Stimulated activated CD4-positive, alpha-beta T cell treated with anti-CD3 and anti-CD28 coated beads, Interleukin-4, amount 100 ng/mL, for 24 hours (primary cell): ENCODE measurements at places on chromosomes 11 and 22.

GRCh38 chr11:44538375-44539054 is 26.9 kb upstream of the CD82 start:
- peak; percentile 80 for DNase-seq

DNA sequence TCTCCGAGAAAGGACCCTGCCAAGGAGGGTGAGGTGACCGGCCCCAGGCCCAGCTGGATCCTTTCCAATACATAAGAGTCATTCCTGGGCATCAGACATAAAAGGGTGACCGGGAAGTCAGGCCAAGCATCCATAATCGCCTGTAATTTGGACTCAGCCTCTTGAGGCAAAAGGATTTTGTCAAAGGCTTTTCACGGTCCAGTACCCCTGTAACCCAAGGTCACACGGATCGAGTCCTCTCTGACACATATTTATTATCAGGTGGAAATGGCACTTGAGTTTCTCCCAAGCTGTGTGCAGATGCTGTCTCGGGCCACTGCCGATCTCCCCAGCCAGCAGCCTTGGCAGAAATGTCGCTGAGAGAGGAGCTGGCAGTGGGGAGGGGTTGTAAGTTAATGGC is 556.5 kb downstream of the MN1 start:
- DNase-seq: no peak

DNA sequence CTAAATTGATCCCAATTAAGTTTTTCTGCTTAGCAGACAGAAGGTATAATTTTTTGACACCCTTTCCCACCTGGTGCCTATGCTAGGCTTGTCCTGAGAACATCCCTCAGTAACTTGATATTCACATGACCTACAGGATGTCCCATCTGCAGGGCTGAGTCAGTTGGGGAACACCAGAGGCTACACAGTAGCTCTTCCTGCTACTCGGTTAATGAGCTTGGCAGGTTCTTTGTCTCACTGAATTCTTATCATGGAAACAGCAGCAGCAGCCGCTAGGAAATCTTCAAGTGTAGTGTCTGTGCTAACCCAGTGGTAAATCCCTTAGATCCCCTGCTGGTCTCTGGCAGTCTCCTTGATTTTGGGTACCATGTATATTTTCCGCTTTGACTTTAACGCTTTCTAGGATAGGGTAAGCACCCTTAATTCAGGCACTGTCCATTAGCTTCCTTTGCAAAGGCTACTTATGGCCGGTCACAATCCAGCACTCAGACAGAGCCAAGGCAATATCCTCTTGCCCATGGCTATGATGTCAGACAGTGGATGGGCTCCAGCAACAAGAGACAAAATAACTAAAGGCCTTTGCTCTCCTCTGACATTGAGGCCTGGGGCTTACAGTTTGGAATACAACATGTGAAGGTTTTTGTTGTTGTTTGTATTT is 8.5 kb downstream of the MRPL16 start:
- DNase-seq: no peak

DNA sequence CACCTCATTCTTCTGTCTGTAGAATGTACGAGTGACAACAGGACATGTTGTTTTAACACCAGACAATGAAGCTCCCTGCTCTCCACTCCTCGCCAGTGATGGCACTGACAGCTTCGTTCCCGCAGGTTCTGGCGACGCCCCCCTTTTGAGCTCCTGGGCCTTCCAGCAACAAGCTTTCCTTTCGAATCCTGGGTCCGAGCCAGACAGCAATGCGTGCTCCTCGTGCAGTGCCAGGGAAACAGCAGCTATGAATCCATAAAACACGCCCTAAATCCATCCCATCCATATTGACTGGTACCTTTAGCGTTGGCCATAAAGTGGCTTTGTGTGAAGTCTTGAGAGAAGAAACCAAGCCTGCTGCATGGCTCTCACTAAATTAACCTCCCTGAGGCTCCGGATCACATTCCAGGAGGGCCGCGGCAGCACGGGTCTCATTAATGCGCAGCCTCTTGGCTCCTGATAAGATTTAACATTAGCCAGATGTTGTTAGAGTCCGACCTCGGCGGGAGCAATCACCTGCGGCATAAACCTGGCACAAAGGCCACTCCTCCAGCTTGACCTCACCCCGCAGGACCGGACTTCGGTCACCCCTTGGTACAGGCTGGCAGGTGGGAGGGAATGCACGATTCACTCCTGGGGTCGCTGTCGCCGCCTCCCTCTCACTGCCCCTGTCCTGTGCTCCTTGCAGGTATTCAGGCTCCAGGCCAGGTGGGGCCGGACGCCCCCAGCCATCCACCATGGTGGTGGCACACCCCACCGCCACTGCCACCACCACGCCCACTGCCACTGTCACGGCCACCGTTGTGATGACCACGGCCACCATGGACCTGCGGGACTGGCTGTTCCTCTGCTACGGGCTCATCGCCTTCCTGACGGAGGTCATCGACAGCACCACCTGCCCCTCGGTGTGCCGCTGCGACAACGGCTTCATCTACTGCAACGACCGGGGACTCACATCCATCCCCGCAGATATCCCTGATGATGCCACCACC is 50.1 kb downstream of the MACROD1 start:
- DNase-seq: no peak

- no peak for DNase-seq
Measured at GRCh38 chr11:27039873-27040272, 742 bp upstream of the BBOX1 start.

- peak; percentile 64 for DNase-seq
Measured at GRCh38 chr22:23233752-23234408, 53.6 kb downstream of the BCR start.

- no peak for DNase-seq
Measured at GRCh38 chr22:44260216-44261035, 52.3 kb downstream of the SHISAL1 start.

DNA sequence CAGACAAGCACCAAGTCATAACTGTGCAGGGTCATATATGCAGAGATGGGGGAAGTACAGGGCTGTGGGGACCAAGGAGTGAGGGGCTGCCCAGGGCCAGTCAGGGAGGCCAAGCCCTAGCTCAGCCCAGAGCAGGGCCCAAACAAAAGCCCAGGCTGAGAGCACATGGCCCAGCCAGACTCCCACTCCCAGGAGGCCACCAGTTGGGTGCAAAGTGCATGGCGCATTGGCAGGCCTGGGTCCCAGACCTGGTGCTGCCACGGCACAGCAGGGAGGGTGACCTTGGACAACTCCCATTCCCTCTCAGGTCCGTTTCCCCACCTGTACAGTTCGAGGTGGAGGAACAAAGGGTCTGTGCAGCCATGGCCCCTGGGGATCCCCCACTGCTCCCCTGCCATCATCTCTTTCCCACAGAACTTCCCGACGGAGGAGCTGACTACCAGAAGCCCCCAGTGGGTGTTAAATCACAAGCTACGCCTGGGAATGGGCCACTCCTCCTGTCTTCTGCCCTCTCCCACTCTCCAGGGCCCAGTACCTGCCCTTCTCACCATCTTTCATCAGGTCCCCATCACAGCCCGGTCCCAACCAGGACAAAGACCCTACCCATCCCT is 608 bp downstream of the NIPSNAP1 start:
- no peak for DNase-seq

- no peak for DNase-seq
Measured at GRCh38 chr11:17179970-17180369, 27.8 kb downstream of the PIK3C2A start.

GRCh38 chr11:122676638-122677037 is 21.1 kb downstream of the UBASH3B start:
- no peak for DNase-seq

GRCh38 chr11:28983780-28984179 is 875.6 kb downstream of the METTL15 start:
- DNase-seq: no peak

- no peak for DNase-seq
Measured at GRCh38 chr11:7353100-7353499, 101.4 kb downstream of the SYT9 start.

GRCh38 chr11:60594998-60595642 is 79.9 kb downstream of the MS4A13 start:
- DNase-seq: no peak

- DNase-seq: no peak
Measured at GRCh38 chr11:16604794-16605388, 133.6 kb upstream of the C11orf58 start.

DNA sequence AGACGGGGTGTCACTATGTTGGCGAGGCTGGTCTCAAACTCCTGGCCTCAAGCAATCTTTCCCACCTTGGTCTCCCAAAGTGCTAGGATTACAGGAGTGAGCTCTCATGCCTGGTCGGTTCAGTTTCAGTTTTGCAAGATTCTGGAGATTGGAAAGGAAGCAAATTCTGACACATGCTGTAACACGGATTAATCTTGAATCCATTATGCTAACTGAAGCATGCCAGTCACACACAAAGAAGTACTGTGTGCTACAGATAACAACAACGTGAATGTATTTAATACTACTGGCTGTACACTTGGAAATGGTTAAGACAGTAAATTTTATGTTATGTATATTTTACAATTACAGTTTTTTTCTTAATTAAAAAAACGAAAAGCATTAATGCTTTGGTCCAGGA is 107.6 kb downstream of the MED15 start:
- no peak for DNase-seq

GRCh38 chr11:12411806-12412727 is 34.7 kb downstream of the PARVA start:
- peak; percentile 12 for DNase-seq
